ENCODE measurements at places on chromosomes 2 and 18.

DNA sequence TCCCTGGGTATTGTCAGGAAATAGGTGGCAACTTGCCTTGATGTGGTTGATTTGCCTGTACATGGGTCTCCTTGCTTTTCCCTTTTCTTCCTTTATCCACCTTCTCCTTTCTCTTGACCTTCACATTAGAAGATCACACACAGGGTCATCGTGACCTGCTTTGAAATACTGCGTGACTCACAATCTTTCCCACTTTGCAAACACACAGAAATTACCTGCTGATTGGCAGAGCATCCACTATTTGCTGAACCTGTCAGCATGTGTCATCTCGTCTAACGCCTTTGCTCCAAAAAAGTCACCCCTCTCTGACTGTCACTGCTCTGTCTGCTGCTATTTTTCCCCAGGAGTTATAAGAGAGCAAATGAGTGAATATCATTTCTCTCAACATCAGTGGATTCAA is 60.8 kb downstream of the MYO3B start:
- no peak for DNase-seq

GRCh38 chr2:161063946-161064306 is 96.3 kb upstream of the TANK start:
- no peak for DNase-seq

- DNase-seq, result no peak
Measured at GRCh38 chr2:237892984-237893595, 33.7 kb downstream of the RAMP1 start.

GRCh38 chr2:98378196-98378595 is 31.9 kb downstream of the CNGA3 start:
- no peak for DNase-seq

DNA sequence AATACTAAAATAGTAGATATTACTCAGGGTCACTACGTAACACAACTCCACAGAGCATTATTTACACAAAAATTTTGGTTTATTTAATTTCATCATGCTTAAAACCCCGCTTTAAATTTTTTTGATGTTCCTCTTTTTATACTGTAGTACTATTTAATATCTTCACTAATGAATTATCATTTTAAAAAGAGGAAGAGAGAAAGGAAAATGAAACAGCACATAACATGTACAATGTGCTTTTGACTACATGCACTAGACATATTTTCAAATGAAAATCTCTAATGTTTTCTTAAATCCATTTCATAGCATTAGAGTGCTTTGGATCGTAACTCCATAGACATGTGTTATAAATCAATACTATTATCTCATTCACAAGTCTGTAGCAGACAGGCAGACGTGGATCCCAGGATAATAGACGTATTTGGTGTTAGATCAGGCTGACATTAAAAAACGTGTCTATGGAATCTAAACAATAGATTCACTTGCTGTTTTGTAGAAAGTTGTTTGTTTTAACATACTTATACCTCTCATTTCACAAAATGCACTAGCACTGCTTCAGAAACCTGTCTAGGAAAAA is 897.0 kb downstream of the CPS1 start:
- DNase-seq, result no peak

GRCh38 chr18:79613186-79613931 is 66.2 kb upstream of the CTDP1 start:
- DNase-seq, result no peak

GRCh38 chr2:151260573-151261230 is 961 bp downstream of the RBM43 start:
- no peak for DNase-seq

DNA sequence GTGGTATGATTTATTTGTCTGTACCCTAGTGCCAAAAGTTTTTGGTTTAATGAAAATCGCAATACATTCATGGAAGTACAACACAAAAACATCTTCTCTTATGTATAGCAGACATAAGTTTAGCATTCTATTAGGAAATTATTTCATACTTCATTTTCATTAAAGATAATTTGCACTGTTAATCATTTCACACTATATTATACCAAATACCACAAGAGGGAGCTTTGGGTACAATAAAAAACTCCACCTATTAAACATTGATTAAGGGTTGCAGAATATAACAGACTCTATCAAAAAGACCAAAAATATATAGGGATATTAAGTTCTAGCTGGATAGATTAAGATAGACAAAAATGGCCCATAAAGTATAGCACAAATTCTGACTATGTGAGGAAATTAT is 79.0 kb downstream of the SLC66A3 start:
- no peak for DNase-seq

DNA sequence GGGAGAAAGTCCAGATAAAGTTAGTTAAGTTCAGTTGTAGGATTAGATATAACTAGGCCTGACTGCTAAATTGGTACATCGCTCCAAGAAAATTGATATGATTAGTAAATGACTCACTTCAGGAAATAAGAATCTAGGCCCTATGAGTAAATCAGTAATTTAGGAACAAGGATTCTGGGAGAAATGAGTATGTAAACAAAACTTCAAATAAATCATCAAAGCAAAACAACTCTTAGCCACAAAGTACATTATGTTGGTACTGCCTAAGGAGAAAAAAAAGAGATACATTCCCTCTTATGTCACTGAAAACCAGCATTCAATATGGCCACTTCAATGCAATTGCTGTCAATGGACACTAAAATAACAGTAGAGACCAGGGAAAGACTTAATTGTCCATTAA is 529.1 kb downstream of the ZNF804A start:
- no peak for DNase-seq

- DNase-seq, result no peak
Measured at GRCh38 chr18:12048827-12049175, 44.8 kb upstream of the ANKRD62 start.

DNA sequence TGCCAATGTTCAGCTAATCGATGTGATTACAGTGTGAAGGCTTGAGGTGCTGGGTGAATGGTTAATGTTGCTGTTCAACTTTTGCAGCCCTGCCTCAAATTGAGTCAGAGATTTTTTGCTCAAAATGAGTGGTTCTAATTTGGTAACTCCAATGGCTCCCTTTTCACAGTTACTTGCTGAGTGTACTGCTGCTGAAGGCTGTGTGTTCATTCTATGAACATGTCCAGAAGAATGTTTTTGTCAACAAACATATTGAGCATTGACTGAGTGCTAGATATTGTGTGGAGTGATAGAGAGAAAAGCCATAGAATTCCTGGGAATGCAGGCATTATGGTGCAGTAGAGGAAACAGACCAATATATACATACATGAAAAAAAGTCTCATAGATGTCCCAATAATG is 39.0 kb upstream of the TCF4 start:
- DNase-seq, result no peak

DNA sequence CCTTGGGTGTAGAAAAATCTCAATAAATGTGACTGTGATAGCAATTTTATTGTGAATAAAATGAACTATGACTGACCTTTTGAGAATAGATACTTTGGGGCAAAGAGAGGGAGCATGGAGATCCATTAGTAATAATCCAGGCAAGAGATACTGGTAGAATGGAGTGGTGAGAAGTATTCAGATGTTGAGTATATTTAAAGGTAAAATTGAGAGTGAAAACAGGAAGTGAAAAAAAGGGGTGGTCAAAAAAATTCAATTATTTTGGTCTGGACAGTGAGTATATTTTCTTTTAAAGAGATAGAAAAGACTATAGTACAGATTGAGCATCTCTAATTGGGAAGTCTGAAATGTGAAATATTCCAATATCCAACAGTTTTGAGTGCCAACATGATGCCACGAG is 1515.6 kb upstream of the NXPH2 start:
- no peak for DNase-seq

- DNase-seq, result no peak
Measured at GRCh38 chr2:240892356-240892755, 3.6 kb downstream of the MAB21L4 start.

DNA sequence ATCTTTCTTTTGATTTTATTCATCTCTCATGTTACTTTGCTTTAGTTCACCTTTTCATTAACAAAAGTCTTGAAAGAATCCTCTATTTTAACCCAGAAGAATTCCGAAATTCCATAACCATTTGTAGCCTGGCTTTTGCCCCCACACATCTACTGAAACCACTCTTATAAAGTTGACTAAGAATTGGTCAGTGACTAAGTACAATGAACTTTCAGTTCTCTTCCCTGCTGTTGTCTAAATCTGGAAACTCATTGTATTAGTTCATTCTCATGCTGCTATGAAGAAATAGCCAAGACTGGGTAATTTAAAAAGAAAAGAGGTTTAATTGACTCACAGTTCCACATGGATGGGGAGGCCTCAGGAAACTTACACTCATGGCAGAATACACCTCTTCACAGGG is 49.9 kb upstream of the PNPT1 start:
- DNase-seq, result no peak

DNA sequence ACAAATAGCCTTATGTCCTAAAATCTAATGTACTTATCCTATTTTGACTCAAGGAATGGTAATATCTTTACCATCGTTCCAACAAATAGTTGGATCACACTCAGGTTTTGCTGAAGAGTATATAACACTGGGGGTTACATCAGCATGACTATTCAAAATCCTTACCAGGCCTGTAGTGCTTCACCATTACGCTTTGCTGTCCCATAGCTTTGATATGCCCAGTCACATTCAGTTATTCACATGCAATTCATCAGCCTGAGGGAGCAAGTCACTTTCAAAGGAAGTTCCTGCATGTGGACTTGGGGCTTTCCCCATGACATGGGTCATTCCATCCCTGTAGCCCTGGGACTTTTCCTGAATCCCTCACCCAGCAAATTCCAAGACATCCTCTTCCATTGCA is 39.6 kb downstream of the FTCDNL1 start:
- no peak for DNase-seq

- DNase-seq, result no peak
Measured at GRCh38 chr2:240833724-240834285, 13.8 kb upstream of the KIF1A start.

DNA sequence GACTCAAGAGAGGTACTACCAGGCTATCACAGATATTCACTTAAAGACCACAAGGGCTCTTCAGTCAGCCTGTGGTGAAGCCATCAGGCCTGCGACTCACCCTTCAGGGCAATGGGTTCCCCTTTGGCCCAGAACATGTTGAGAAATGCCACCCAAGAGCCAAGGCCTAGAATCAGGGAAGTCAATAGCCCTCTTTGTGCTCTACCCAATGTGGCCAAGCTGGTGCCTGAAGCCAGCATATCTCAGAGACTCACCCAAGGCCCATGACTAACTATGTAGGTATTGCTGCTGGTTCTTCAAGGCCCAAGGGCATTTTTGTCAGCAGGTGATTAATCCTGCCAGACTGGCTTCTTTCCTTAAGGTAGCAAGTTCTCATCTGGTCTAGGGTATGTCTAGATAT is 338.9 kb upstream of the SETBP1 start:
- no peak for DNase-seq

DNA sequence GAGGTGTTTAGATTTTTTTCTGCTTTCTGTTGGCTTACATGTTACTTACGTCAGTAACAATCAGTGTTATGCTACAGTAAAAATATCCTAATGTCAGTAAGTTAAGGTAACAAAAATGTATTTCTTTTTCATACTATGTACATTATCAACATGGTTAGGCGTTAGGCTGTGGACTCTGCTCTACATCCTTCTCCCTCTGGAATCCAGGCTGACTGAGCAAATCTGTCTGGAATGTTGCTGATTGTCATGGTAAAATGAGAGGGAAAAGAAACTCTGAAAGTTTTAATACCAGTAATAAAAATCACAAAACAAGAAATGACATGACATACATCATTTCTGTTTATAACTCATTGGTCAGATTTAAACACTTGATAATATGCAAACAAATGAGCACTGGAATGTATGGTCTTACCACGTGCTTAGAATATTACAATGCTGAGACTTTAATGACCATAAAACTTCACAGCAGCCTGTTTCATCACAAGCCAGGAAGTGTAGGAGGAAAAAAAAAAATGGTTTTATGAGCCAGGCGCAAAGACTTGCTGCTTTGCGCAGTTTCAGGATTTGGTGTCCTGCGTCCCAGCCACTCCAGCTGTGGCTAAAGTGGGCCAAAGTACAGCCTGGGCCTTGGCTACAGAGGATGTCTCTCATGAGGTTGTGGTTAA is 252.4 kb downstream of the FSIP2 start:
- DNase-seq, result no peak

DNA sequence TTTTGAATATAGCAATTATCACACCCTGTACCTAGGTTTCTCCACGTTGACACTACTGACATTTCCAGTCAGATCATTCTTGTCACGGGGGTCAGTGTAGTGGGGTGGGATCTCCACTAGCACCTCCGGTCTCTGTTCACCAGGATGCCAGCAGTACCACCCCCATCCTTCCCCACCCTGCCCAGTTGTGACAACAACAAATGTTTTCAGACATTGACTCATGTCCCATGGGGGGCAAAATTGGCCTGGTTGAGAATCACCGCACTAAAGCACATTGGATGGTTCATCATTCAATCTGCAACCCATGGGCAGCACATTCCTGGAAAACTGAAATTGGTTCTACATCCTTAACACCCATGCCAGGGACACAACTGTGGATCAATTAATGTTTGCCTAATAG is 32.3 kb downstream of the FEZ2 start:
- no peak for DNase-seq

DNA sequence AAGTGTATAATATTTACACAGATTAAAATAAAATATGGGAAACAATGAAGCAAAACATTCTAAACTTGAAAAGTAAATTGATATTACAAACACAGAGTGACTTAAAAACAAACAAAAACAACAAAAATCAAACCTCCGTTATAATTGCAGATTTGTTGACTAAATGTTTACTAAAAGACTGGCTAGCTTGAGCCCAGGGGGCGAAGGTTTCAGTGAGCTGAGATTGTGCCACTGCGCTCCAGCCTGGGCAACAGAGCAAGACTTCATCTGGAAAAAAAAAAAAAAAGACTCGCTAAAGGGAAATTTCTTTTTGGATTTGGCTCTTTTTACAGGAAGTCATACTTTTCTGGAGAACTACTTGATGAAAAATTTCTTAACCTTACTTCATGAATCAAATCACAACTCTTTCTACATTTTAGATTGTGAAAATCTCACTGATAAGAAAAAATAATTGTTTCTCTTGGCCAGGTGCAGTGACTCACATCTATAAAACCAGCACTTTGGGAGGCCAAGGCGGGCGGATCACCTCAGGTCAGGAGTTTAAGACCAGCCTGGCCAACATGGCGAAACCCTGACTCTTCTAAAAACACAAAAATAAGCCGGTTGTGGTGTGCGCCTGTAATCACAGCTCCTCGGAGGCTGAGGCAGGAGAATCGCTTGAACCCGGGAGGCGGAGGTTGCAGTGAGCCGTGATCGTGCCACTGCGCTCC is 9.7 kb downstream of the TFPI start:
- DNase-seq, result no peak

DNA sequence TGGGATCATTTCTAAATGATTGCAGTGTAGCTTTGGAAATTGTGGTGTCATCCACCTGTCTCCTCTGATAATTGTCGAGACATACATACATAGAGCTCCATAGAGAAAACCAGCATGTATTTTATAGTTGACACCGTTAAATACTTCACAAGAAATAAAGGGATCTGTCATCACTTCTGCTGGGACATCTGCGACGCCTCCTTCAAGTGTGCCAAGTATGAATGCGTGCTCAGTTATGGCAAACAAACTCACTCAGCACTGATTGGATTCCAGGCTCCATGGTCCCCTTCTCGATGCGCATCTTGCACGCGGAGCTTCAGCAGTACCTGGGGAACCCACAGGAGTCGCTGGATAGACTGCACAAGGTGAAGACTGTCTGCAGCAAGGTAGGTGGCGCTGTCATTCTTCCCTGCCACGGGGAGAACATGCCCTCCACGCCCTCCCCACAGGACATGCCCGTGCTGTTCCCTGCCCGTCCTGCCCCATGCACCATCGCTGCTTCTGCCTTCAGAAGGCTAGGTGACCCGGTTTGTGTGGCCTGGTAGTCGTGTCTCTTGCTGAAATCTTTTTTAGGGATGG is 64.1 kb downstream of the TRAPPC12 start:
- no peak for DNase-seq

GRCh38 chr18:10131460-10132395 is 217.9 kb downstream of the VAPA start:
- DNase-seq, result no peak

Data from activated naive CD8-positive, alpha-beta T cell treated with anti-CD3 and anti-CD28 coated beads, Interleukin-2, amount 50 U/mL, for 24 hours (primary cell).